Thoracic aorta (tissue), 2 donors: ENCODE measurements at places on chromosomes 2 and 18. TPM values are rescaled to one million over a fixed set of nuclear protein-coding genes. Genes with fewer than 3 reads are reported as not detected.

The DYTN gene
- not detected for total RNA-seq

DNA sequence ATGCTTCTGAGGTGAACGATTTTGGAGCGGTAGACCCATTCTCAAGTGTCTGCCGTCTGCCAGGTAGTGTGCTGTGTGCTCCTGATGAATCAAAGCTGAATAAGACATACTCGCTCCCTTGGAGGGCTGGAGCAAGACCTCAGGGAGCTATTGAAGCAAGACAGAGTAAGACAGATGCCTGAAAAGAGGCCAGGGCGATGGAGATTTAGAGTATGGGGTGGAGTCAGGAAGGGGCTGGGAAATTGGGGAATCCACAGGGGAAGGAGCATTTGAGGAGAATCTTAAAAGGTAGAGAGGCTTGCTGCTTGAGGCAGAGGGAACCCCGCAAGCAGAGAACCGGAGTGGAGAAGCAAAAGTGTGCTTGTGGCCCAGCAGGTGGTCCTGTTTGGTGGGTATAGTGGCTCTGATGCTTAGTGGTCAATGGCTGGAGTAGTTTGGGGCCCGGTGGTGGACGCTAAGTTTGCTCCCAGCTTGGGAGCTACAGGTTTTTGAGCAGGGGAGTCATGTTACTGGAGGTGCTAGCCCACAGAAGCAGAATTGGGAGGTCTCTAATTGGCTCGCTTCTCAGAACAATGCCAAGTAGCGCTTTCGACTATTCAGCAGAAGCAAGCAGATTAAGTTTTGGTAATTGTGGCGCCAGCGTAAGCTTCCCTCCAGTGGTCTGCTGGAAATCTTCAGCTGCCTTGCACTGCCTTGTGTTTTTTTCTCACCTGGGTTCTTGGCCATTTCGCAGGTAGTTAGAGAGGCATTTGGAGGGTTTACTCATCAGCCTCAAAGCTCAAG lies 2.0 kb downstream of the CNNM4 start:
- no peak for DNase-seq

DNA sequence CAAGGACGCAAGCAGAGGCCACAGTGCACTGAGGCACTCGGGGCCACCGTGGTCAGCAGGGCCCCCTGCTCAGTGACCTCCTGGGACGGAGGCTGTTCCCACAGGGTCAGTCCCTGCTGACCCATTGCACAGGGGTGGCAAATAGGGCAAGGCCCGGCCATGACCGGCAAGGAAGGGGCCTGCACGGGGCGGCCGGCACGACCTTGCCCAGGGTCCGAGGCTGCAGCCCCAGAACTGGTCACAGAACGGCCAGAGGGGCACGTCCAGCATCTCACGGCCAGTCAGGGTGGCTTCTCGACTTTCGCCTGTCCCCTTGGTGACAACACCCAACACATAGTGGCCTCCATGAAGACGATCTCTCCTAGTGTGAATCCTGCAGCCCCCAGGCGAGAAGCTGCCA lies 27.6 kb upstream of the OTOS start:
- no peak for DNase-seq

- no peak for DNase-seq
These were observed 40.6 kb upstream of the RIOK3 start for GRCh38 chr18:23412351-23412964.
